ENCODE measurements at places on chromosomes 5 and 9. TPM values are rescaled to one million over a fixed set of nuclear protein-coding genes. Genes with fewer than 3 reads are reported as not detected.

The FAT2 gene
- under 0.01 TPM for total RNA-seq

The SETD9 gene
- 14.4 TPM for total RNA-seq

The RFX3 gene
- 4.3 TPM for total RNA-seq

DNA sequence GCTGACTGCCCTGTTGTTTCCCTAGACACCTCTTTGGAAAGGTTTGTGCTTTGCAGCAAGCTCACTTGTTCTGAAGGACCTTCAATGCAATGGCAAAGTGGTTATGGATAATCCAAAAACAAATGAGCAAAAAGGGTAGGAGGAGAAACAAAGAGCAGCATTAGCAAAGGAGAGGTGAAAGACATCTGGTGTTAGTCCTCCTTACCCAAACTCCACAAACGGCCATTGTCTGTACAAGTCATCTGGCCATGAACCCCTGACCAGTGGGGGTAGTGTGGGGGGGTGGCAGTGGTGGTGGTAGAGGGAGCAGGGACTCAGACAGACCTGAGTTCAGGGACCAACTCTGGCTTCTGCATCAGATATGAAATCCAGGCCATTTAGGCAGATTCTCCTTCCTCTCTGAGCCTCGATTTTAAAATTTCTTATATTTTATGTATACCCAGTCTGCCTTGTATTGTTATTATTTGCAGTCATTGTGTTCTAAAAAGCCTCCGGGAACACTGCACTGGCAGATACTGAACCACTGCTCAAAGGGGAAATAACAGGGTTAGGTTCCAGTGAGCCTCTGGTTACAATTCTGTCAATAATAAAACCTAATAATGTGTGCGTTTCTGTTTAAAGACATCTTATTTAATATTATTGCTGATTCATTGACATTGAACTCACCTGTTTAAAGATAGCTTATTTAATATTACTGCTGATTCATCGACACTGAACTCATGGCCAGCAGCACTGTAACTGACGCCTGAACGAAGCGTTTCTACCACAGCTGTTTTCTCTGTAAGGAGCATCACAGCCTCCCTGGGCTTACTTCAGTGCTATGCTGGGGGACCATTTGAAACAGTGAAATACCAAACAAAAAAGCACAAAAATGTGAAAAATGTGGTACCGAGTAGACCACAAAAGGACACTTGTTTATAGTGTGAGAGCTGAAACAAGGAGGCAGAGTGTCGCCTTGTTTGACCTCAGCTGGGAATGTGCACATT is 156.0 kb downstream of the SEC61B start:
- no peak for DNase-seq

GRCh38 chr9:9924376-9924775 is 688.4 kb downstream of the PTPRD start:
- no peak for DNase-seq

DNA sequence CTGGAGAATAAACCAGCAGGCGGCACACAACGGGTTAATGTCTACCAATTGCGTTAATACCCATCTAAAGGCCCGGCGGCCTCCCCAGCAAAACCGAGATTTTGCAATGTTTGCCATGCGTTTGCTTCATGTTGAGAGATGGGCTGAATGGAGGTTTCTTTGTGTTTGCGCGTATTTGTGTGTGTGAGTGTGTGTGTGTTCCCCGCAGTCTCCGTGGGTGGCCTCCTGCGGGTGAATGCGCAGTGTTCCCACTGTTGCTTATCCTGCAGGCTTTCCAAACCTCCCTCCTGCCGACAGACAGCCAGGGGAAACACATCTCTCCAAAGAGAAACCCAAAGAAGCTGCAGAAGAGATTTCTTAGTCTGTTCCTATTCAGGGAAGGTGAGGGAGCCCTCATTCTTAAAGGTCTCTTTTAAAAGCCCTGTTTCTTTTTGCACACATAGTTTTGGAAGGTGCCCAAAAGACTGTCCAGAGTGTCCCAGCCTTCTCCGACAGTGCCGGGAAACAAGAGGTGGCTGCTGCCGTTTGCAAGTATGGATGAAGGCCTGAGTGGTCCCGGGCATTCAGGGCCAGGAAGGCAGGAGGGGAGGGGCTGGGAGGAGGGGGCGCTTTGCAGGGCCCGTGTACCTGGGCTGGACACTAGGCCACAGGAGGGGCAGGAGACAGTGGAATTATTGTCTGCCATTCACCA is 103.8 kb upstream of the ERCC6L2 start:
- DNase-seq: peak; percentile 56
